DMS79 (cell line): ENCODE measurements at places on chromosomes 6 and 20.

- no peak for DNase-seq
Observed at GRCh38 chr20:34604980-34605788, 46.7 kb downstream of the MAP1LC3A start.

DNA sequence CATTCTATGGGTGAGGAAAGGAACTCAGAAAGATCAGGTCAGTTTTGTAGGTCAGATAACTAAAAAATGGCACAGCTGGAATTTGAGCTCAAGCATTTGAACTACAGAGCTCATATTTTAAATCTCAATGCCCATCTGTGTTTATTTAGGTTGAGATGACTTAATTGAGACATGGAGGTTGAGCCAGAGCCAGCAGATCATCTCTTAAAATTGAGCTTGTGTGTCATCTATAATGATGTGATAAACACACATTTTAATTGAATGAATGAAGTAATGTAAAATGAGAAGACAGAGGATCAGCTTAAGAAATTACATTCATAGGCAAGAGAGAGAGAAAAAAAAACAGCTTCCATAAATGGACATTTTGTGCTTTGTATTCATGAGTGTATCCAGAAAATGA lies 3.7 kb downstream of the MANEA start:
- no peak for DNase-seq

DNA sequence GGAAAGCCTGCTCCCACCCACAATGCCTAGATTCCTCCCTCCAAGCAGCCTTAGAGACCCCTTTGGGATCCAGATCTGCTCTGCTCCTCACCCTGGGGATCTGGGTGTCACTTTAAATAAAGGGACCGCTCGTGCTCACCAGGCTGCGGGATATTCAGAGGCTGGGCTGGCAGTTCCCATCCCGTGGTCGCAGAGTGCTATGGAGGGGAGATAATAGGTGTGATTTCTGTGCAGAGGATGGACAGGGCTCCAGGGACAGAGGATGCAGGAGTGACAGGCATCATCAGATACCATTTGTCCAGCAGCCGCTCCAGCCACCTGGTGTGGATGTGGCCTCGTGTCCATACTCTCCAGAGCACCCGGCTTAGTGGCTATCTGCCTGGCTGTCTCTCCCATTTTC lies 415.9 kb upstream of the SULF2 start:
- DNase-seq, result no peak

GRCh38 chr20:896501-897025 lies 19.6 kb downstream of the ANGPT4 start:
- DNase-seq, result no peak

DNA sequence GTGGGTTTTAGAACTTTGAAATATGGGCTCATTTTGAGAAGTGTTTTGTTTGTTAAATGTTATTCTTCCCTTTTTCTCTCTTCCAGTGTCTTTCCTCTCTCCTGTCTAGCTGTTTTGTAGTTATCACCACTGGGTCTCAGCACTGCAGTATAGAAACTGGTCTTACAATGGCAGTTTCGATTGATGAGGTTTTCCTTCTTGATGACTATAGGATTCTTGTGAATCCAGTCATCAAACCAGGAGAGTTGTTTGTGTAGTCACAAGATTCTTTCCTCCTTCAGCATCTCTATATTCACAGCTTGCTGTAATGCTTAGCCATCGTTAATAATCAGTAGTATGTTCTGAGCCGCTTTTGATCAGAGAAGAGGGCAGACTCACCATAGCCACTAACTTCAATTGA lies 172.3 kb downstream of the OGFRL1 start:
- DNase-seq, result no peak

DNA sequence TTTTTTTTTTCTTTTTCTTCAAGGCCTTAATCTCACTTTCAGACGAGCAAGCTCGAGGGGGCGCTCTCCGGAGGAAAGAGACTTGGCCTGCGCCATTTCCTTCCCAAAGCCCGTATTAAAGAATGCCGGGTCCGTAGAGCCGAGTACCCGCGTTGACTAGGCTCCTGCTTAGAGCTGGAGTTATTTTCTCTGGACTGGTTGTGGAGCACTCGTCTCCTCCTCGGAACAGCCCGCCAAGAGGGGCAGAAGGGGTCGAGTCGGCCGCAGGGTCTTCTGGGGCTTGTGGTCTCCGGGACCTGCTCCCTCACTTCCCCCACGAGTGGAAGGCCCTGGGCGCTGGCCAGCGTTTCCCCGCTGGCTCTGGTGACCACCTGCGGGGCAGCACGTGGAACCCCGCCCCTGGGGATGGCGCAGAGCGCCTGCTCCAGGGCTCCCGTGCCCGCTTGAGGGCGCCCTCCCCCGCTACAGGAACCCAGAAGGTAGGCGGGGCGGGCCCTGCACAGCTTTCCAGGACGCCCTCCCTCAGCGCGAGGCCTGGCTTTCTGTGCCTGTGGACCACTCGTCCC lies 2.7 kb upstream of the MEI4 start:
- no peak for DNase-seq

- peak; percentile 20 for DNase-seq
Observed at GRCh38 chr20:49508435-49509199, 26.1 kb upstream of the KCNB1 start.

DNA sequence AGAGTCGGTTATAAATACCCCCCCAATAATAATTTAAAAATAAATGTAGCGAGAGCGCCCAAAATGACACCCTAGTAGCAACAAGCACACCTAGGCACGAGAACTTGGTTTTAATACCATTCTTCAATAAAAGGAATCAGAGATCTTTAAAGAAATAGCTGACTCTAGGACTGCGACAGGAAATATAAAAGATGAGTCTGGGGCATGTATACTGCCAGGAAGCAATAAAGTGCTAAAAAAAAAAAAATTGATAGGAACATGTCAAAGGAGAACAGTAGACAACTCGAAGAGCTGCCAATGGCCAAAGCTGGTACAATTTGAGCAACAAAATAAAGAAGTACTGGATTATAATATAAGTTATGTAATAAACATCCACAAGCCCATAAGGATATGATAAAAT lies 2.2 kb downstream of the PNISR start:
- no peak for DNase-seq

- DNase-seq, result no peak
Observed at GRCh38 chr6:129312880-129313279, 397.1 kb downstream of the ARHGAP18 start.

DNA sequence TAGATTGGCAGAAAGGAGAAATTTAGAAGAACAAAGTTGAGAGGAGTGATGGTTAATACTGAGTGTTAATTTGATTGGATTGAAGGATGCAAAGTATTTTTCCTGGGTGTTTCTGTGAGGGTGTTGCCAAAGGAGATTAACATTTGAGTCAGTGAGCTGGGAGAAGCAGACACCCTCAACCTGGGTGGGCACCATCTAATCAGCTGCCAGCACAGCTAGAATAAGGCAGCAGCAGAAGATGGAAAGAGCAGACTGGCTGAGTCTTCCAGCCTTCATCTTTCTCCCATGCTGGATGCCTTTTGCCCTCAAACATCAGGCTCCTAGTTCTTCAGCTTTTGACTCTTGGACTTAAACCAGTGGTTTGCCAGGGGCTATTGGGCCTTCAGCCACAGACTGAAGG lies 437.7 kb upstream of the AGPAT4 start:
- DNase-seq, result no peak

DNA sequence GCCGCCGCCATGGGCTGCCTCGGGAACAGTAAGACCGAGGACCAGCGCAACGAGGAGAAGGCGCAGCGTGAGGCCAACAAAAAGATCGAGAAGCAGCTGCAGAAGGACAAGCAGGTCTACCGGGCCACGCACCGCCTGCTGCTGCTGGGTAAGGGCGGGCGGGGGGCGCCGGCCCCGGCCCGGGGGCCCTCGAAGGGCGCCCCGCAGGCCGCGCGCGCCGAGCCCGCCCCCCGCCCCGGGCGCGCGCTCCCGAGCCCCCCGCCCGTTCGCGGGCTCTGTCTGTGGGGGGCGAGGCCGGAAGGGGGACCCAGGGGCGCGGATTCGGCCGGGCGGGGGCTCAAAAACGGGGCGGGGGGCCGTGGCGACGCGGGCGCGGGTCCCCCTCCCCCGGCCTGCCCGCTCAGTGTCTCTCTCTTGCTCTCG lies 39.2 kb downstream of the GNAS start:
- DNase-seq, result no peak

GRCh38 chr6:150409576-150410066 lies 40.8 kb downstream of the IYD start:
- peak; percentile 44 for DNase-seq

- no peak for DNase-seq
Observed at GRCh38 chr6:62974452-62974851, 236.8 kb upstream of the FKBP1C start.

GRCh38 chr20:43721429-43722152 lies 5.2 kb downstream of the GTSF1L start:
- peak; percentile 26 for DNase-seq

DNA sequence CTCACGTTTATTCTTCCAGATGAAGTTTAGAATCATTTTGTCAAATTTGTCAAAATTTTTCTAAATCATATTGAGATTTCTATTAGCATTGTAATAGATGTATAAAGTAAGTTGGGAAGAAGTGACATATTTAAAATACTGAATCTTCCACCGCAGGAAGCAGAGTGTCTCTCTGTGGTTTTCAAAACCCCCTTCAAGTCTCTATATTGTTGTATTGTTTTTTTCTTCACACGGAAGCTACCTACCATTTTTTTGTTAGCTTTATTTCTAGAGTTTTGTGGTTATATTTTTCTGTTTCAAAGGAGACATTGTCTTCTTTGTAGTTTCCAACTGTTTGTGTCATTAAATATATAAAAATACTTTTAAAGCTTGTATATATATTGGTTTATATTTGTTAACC lies 188.6 kb downstream of the ZDHHC14 start:
- DNase-seq, result no peak
